Left renal pelvis (tissue), 4 donors: ENCODE measurements at places on chromosomes 5 and 9. TPM values are rescaled to one million over a fixed set of nuclear protein-coding genes. Genes with fewer than 3 reads are reported as not detected.

DNA sequence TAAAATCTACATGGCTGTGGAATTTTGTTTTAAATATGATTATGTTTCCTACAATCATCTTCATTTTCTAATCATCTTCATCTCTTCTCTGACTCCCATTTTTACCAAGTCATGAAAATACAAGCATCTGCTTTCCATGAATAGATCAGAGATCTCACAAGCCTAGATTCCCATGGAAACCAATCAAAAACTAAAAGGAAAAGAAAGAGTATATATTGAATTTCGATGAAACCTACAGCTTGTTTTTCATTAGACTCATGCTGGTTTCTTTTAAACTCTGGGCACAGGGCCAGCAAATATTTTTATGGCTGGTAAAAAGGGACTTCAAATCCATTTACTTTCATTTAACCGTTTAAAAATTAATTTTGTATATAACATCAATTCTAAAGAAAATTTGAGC is 51.2 kb downstream of the INVS start:
- DNase-seq, result no peak

DNA sequence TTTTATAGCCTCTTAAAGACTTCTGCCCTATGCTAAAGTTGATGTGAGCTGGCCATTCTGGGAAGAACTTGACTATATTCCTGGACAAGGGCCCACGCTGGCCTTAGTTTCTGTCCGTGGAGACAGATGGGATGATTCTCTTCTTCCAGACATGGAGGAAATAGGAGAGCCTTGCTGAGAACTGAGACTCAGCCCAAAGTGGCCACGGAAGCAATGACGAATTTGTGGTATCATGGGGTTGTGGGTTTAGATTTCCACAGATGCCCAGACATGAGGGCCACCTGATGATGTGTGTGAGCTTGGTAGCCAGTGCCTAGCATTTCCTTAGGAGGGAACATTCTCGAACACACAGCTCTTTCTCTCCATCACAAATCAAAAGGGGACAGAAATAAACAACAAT is 309.1 kb downstream of the NSG2 start:
- DNase-seq, result no peak

DNA sequence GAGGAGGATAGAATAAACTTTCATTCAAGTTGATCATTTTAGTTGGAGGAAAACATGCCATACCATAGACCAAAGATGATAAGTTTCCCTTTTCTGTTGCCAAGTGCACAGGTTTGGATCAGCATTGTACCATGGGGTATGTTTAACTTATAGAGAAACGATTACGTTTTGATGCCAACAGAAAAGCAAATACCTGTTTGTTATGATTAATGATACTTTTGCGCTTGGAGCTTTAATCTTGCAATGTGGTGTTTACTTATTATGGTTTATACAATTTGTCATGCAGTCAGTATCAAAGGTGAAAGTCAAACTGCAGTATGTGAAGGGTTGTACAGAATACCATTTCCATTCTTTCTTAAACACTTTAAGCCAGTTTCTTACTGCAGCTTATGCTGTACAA is 13.2 kb upstream of the ARHGEF28 start:
- DNase-seq, result no peak

- no peak for DNase-seq
Observed at GRCh38 chr5:15510092-15510491, 10.1 kb downstream of the FBXL7 start.

- peak; percentile 70 for DNase-seq
Observed at GRCh38 chr9:98707166-98708102, 1.3 kb downstream of the GABBR2 start.

DNA sequence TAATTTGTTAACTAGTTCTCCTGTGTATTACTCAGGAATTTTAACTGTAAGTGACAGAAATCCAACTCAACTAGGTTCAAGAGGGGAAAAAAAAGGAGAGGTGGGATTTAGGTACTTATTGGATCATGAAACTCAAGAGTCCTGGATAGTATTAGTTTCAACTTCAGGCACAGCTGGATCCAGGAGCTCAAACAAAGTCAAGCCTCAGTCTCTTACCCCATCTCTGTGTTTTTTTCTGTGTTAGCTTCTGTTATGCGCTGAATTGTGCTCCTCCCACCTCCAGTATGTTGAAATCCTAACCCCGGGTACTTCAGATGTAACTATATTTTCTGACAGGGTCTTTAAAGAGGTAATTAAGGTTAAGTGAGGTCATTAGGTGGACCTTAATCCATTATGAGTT is 53.5 kb downstream of the SMIM23 start:
- DNase-seq, result no peak

GRCh38 chr9:37730839-37731238 is 22.8 kb upstream of the TRMT10B start:
- DNase-seq, result no peak

- DNase-seq, result no peak
Observed at GRCh38 chr9:4617752-4618151, 44.3 kb upstream of the PLPP6 start.

GRCh38 chr5:107242411-107243219 is 428.1 kb downstream of the EFNA5 start:
- DNase-seq, result no peak

DNA sequence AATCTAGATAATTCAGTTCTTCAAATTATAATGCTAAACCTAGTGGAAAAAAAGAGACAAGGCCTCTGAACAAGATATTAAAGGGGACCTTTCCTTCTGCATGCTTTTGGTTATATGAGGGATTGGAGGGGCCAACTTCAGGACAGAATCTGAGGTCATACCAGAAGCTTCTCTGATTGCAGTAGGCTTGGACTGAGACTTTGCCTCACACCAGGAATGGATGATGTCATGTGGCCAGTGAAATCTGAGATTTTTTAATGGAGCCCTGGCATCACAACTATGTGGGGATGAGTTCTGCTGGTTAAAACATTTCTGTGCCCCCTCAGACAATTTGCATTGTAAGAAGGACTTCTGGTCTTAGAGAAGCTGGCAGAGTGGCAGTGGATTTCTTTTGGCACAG is 88.6 kb downstream of the ANGPTL2 start:
- DNase-seq, result no peak

- no peak for DNase-seq
Observed at GRCh38 chr5:139946006-139946405, 97.1 kb downstream of the NRG2 start.

DNA sequence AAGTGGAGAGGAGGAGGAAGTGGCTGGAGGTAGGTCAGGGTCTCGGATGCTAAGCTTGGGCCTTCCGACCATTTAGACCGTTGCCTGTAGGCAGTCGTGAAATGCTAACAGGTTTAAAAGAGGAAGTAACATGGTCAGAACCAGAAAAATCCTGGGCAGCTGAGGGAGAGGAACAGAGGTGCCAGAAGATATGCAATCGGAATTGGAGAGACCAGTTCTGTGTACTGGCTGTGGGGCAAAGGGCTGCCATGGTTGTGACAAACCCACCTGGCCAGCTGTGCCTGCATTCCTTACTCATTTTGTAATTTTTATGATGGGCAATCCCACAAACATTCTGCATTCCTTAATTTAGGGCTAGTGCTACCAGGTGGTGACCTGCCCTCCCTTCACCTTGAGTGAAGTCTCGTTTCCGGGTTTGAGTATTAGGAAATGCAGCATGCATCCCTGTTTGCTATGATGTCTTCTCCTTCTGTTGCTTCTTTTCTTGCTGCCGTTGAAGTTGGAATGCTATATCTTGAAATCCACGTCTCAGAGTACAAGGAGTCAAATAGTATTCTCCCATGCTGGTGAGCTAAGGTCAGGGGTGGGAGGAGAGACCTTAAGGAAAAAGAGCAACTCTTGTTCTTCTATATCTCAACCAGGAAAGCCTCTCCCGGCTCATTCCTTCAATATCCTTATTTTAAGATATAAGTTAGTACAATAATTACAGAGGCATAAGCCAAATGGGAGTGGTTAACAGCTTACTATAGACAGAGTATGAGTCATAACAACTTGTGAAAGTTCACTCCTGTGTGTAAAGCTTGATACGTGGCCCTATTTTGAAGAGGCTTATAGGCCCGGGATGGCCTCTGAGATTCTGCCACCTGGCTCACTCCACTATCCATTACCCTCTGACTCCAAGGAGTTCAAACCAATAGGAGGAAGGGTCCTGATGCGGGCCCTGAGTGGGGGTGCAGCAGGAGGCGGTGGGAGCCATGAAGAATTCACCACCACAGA is 37.0 kb downstream of the B4GALT1 start:
- no peak for DNase-seq

DNA sequence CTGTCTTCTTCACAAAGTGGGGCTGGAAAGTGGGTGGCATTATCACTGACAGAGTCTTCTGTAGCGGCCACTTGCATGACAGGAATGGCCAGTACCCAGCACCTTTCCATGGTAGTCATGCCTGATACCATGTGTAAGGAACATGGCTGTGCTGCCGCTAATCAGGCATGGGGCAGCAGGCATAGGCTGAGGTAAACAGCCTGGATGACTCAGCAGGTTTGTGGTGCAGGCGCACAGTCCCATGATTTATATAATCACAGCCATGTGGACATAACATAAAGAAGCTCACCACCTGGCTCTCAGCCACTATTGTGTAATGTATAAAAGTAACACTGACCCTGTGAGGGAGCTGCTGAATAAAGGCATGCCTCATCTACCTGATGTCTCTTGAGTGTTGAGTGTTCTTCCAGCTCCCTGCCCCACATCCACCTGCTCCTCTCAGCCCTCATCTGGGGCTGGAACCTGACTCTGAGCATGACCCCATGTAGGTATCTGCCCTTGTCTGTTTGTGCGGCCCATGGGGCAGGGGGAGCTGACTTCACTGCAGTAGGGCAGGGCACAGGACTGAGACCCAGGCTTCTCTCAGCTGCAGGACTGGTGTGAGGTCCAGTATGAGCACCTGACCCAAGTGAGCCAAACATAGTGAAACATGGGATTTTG is 13.2 kb upstream of the ICE1 start:
- no peak for DNase-seq

GRCh38 chr5:154523104-154523503 is 45.1 kb upstream of the HAND1 start:
- DNase-seq, result no peak

DNA sequence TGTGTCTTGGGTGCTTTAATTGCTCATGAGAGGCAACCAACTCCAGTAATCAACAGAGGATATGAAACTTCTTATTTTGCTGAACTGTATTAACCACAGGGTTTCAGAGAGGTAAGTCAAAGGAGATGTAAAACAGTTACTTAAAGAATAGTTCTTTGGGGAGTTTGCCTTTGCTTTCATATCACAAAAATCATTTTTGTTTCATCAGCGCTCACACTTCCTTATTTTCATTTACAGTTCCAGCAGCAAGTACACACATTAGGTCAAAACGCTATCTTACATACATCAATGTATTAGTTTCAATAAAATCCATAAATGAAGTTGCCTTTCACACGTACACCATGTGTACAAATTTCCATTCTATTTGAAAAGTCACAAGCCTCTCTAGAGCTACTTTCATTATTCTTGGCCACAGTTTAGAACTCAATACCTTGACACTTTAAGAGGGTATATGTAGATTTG is 50.1 kb downstream of the ST8SIA4 start:
- DNase-seq, result no peak

GRCh38 chr9:81585191-81585763 is 104.1 kb downstream of the TLE1 start:
- DNase-seq, result no peak

- DNase-seq, result no peak
Observed at GRCh38 chr5:113092683-113093082, 116.1 kb downstream of the DCP2 start.

- DNase-seq, result no peak
Observed at GRCh38 chr5:38538161-38538560, 18.3 kb downstream of the LIFR start.

GRCh38 chr5:176647843-176648473 is 674 bp downstream of the TSPAN17 start:
- DNase-seq, result no peak

- DNase-seq, result no peak
Observed at GRCh38 chr5:95779611-95780010, 42.9 kb downstream of the GLRX start.

GRCh38 chr9:70367305-70367930 is 47.0 kb downstream of the KLF9 start:
- no peak for DNase-seq

Gene ANXA1
- 40.8 TPM for polyA plus RNA-seq

Gene SLC9A3
- polyA plus RNA-seq, result 2.6 TPM

Gene SEMA6A
- 49.5 TPM for polyA plus RNA-seq

Gene CDH10
- 2.8 TPM for polyA plus RNA-seq

Gene LIX1
- 4.0 TPM for polyA plus RNA-seq

Gene SHLD3
- 5.5 TPM for polyA plus RNA-seq

Gene MUSK
- polyA plus RNA-seq, result not detected

Gene CTNND2
- polyA plus RNA-seq, result 2.5 TPM

Gene TLX3
- polyA plus RNA-seq, result not detected

Gene RPS14
- polyA plus RNA-seq, result 1,824 TPM

Gene FOXD4
- polyA plus RNA-seq, result 0.64 TPM

Gene ALDH1A1
- polyA plus RNA-seq, result 27.3 TPM
